Activated CD4-positive, alpha-beta T cell treated with anti-CD3 and anti-CD28 coated beads, Interleukin-10, Interleukin-2, amounts not matched to agents 100 ng/mL and 50 ng/mL, durations not matched to agents 16 hours and 8 hours (primary cell): ENCODE measurements at places on chromosomes 2 and 18.

DNA sequence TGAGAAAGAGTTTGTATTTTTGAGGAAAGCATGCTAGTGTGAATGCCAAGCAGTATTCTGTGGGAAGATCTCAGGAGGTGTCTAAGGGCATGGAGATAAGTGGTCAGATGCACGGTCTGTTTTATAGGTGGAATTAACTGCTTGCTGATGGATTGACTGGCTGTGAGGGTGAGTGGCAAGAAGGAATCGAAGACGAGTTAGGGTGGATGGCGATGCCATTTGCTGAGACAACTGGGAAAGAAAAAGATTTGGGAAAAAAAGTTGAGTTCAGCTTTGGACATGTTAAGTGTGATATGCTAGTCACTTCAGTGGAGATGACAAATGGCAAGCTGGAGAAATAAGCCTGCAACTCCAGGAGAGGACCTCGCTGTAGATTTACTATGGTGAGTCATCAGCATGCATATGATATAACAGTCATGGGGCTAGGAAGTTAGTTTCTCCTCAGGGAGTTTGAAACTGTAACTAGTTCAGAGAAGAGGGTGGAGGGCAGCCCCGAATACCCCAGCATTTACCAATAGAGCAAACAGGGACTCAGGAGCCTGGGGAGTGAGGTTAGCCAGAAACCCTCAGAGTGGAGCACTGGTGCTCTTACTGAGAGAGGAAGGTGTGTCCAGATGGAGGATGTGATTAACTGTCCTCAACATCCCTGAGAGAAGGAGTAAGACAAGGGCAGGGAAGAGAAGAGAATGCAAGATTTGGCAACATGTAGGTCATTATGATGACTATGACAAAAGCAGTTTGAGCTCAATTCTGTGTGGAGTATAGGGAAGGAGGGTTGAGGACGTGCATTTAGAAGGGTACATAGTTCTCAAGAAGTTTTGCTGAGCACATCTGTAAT, 2.0 kb upstream of the HK2 start:
- DNase-seq, result no peak

GRCh38 chr2:171579481-171579880, 57.2 kb downstream of the CYBRD1 start:
- no peak for DNase-seq

GRCh38 chr2:74628538-74629105, 19.5 kb downstream of the M1AP start:
- no peak for DNase-seq

- no peak for DNase-seq
Observed at GRCh38 chr18:6397931-6398566, 16.7 kb downstream of the L3MBTL4 start.
